ENCODE measurements at places on chromosomes 4 and X.

- DNase-seq: no peak
These were observed 76.1 kb downstream of the CHST7 start for GRCh38 chrX:46649421-46650260.

DNA sequence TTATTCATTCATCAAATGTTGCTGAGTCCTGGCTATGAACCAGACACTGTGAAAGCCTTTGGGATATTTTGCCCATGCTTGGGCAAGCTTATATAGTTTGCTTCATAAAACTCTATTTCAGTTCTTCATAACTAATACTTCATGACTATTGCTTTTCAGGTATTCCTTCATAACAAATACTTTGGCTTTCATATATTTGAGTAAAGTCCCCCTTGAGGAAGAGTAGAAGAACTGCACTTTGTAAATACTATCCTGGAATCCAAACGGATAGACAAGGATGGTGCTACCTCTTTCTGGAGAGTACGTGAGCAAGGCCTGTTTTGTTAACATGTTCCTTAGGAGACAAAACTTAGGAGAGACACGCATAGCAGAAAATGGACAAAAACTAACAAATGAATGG is 1.7 kb upstream of the AFP start:
- no peak for DNase-seq

DNA sequence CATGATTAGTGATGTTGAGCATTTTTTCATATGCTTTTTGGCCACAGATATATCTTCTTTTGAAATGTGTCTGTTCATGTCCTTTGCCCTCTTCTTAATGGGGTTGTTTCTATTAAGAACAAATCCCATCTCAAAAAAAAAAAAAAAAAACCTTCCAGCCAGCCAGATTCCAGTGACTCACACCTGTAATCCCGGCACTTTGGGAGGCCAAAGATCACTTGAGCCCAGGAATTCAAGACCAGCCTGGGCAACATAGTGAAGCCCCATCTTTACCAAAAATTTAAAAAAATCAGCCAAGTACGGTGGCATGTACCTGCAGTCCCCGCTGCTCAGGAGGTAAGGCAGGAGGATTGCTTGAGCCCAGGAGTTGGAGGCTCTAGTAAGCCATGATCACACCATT is 5.1 kb downstream of the RAB33B start:
- DNase-seq: no peak

DNA sequence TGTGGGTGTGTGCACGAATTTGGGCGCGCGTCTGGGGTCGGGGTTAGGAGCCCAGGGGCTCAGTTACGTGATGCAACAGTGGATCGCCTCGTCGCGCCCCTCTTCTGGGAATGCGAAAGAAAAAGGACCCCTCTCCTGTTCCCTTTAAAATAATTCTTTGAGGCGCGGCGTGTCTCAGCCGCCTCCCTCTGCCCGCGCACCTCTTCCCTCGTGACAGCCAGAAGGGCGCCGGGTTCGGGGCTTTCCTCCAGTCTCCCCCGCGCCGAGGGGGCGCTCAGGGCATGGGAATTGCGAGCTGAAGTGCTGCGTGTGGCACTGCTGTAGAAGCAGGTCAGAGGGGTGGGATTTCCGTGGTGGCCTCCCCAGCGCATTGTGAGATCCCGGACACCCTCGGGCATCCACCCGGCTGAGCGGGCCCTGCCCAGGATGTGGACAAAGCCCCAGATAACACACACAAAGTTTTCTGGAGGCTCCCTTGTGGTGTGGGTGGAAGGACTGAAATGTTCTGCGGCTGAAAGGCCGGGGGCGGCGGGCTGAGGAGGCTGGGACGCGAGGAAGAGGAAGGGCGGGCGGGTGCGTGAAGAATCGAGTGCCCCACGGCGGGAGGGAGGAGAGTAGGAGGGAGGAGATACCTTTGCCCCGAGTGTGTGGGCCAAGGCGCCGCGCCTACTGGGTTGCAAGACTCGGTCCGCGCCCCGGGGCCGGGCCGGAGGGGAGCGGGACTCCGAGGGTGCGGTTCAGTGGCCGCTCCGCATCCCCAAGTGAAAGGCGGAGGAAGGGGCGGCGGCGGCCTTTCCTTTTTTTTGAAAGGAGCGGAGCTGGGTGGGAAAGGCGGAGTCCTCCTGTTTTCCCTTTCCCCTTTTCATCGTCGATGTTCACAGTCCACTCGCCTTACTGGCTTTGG is 752 bp downstream of the SEPTIN11 start:
- DNase-seq: peak; percentile 35

DNA sequence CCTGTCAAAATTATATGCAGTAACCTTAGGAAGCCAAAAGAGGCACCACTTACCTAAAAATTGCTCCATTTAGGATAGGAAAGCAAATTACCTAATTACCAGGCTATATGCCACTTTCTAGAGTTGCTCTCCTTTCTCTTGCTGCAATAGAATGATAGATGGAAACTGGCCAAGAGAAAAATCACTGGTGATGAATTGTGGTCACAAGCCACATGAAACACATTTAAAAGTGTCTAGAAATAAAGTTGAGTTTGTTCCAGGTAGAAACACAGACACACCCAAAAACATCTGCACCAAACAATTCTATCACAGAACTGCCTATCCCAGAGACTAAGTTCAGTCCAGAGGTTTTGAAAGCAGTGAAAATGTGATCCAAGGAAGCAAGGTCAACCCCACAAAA is 337.7 kb downstream of the PCDH19 start:
- DNase-seq: no peak

DNA sequence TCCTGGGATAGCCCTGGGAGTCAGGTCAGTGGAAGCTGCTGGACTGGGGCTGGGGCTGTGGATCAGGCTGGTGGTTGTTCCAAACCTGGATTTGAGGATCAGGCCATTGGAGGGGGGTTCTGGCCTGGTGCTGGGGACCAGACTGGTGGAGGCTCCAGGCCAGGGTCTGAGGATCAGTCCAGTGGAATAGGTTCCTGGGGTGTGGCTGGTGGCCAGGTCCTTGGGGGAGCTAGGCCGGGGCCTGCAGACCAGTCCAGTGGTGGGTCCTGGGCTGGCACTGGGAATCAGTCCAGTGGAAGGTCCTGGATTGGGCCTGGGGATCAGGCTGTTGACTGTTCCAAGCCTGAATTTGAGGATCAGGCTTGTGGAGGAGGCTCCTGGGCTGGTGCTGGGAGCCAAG is 8.0 kb downstream of the ARMCX4 start:
- DNase-seq: no peak

GRCh38 chr4:122775987-122776836 is 43.7 kb downstream of the BBS12 start:
- DNase-seq: no peak

DNA sequence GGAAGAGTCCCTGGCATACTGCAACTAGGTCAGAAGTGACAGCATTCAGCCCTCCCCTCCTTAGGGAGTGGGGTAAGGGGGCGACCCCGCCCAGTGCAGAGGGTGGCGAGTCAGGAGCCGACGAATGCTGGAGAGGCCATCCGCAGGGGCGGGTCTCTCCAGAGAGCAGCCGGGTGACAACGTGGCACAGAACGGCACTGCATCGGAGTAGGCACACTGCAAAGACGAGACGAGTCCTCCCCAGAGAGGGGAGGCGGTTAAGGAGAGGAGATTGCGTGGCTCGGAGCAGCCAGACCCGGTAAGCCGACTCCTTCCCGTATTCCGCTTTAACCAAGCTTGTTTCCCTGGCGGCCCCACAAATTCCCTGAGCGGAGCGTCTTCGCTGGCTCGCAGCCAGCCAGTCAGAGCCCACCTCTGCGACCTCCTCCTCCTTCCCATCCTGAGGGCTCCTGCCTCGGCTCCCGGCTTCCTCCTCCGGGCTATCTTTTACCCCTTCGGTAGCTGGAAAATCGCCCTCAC is 54.9 kb downstream of the LINC00632 start:
- DNase-seq: no peak

GRCh38 chrX:101359966-101360365 is 11.4 kb upstream of the TIMM8A start:
- DNase-seq: no peak

GRCh38 chr4:68267433-68267944 is 22.0 kb upstream of the TMPRSS11B start:
- DNase-seq: no peak
